ENCODE measurements at places on chromosomes 7 and 10. TPM values are rescaled to one million over a fixed set of nuclear protein-coding genes. Genes with fewer than 3 reads are reported as not detected.

DNA sequence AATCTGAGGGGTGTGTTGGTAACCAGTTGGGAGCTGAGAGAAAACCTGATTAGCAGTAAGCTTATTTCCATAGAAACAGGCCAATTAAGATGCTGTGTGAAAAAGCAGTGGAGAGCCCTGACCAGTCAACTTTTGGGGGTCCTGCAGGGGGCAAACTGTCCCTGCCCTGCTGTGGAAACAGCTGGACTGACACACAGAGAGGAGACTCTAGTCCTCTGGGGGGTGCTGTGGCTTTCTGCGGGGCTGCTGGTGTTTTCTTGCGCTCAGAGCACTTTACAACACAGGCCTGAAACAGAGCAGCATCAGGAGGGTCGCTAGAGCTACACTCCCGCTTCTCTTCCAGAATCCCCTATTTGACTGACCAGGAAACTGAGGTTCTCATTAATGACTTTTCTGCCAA lies 546.9 kb upstream of the GALNT17 start:
- peaks cover 23% of the 10 kb centered on the region for H3K4me1 ChIP-seq
- no peak overlapping the region for H3K27ac ChIP-seq
- H3K4me3 ChIP-seq, result no peak overlapping the region
- peaks cover 1% of the 10 kb centered on the region for H3K36me3 ChIP-seq

PAPOLB gene
- 0.07 TPM for total RNA-seq

MTERF1 gene
- total RNA-seq, result 19.5 TPM

- H3K4me1 ChIP-seq, result peaks cover 4% of the 10 kb centered on the region
- DNase-seq, result no peak
- H3K4me3 ChIP-seq, result no peak overlapping the region
- H3K36me3 ChIP-seq, result no peaks in the 10 kb centered on the region
- no peak overlapping the region for H3K27ac ChIP-seq
Observed at GRCh38 chr10:86388119-86388704, 21.6 kb upstream of the GRID1 start.

GRCh38 chr7:89073776-89074175 lies 278.2 kb upstream of the TEX47 start:
- no peaks in the 10 kb centered on the region for H3K36me3 ChIP-seq
- no peak for DNase-seq
- no peak overlapping the region for H3K4me3 ChIP-seq
- H3K27me3 ChIP-seq, result no peaks in the 10 kb centered on the region
- no peaks in the 10 kb centered on the region for H3K4me1 ChIP-seq

ATRNL1 gene
- total RNA-seq, result 25.9 TPM

DNA sequence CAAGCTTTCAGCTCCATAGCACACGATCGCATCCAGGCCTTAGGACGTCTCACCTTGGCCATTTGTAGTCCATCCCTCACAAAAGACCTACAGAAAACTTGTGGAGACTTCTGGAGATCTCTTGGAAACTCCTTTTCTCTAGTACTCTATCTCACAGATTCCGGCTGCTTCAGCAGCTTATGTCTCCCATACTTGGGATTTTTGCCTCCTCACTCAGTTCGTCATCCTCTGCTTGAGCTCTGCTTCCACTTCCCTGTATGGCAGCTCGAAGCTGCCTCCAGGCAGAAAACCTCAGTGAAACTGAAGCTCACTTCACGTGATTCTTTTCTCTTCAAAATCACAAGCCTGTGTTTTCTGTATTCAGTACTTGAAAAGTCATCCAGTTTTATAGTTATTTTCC lies 178.7 kb upstream of the GDF10 start:
- no peak overlapping the region for H3K27ac ChIP-seq
- no peaks in the 10 kb centered on the region for H3K36me3 ChIP-seq
- no peaks in the 10 kb centered on the region for H3K4me1 ChIP-seq
- DNase-seq, result no peak
- H3K27me3 ChIP-seq, result peaks cover 22% of the 10 kb centered on the region

All from progenitor cell of endocrine pancreas (in vitro differentiated cells).